GM23248 (cell line): ENCODE measurements at places on chromosomes 6 and 20.

- DNase-seq: no peak
Observed at GRCh38 chr6:55870181-55870813, 5.1 kb downstream of the BMP5 start.

DNA sequence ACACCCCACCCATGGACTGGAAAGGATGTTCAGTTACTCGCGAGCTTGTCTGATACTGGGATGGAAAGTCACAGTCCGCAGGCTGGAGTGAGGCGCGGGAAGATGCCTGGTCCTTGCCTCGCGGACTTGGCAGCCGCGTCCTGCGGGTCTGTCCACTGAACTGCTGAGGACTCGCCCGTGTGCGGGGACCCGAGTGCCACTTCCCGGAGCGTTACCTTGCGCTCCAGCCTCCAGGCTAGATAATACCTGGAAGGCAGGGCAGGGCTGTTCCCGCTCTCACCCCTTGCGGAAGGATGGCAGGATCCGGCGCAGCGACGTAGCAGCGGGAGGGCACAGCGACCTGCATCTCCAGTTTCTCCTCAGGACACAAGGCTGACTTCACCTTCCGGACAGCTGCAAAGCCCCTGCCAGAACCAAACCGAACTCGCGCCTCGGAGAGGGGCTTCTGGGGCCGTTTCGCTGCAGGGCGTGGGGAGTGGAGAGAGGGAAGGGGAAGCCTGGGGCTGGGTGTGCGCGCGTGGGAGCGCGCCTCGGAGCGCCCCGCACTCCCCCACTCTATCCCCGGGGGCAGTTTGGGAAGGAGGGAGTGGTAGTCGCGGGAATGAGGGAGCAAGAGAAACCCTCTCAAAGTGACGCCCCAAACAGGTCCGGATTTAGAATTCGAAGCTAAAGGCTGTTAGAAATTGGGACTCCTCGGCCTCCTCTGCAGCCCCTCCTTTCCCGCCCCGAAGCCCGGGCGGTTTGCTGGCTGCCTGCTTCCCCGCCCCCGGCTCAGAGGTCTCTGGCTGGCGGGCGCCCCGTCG is at the start of gene KCNQ5:
TSS of gene KCNQ5 (plus strand) at position 774 of the 803 bp plus-strand sequence.
- peak; percentile 67 for DNase-seq

- peak; percentile 93 for DNase-seq
Observed at GRCh38 chr6:99013145-99013544, 65.4 kb upstream of the FBXL4 start.

GRCh38 chr6:11224252-11224965 is 8.1 kb downstream of the NEDD9 start:
- peak; percentile 58 for DNase-seq

GRCh38 chr6:137766596-137767370 is 100.3 kb upstream of the TNFAIP3 start:
- DNase-seq: peak; percentile 11

DNA sequence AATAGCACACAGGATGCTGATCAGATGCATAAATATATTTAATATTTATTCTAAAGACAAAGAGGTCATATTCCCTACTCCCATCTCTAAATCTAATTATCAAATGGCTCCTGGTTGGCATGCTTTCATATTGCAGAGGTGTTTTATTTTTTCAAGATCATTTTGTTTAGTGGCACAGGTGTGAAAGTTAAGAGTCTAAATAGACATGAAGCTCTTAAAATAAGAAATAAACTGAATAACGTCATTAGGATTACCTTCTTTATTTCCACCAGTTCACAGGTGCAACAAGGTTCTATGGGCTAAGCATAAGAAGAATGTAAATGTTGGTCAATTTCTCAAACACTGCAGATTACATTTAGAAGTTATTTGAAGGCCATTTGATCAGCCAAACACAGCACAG is 7.1 kb upstream of the CYP24A1 start:
- DNase-seq: no peak

DNA sequence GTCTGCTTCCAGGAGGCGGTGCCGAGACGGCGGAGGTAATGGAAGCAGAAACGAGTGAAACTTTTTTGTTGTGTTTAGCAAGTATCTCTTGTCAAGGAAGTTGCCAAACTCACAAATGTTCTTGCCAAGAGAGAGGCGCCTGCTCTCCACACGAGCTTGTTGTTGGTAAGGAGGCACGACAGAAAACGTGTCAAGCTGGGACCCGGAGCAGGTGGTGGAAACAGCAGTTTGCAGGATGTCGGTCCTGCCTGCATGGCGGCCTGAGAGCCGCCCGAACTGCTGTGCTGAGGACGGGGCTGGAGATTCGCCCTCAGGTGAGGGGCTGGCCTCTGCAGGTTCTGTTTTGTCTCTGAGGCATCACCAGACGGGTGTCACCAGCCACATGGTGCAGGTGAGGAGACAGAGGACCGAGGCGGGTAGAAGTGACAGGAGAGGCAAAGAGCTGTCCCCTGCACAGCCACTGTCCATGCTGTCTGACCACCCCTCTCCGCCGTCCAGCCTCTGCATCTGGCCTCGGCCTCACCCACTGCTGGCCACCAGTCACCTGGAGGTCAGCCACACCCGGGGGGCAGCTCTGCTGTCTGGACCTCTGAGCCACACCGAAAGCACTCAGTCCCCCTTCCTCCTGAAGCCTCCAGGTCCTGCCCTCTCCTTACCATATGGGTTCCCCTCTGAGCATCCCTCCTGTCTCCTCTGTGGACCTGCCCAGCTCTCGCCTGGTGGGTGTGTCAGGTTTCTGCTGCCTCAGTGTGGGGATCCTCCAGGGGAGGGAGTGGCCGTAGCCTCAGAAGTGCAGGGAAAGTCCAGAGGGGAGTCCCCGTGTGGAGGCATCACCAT is 261.5 kb downstream of the TAF4 start:
- peak; percentile 38 for DNase-seq

- DNase-seq: no peak
Observed at GRCh38 chr6:104431096-104431495, 428.6 kb downstream of the HACE1 start.

GRCh38 chr20:59157961-59158541 is 5.6 kb upstream of the ZNF831 start:
- no peak for DNase-seq

GRCh38 chr6:150140236-150140969 is 2.4 kb upstream of the PPP1R14C start:
- no peak for DNase-seq

DNA sequence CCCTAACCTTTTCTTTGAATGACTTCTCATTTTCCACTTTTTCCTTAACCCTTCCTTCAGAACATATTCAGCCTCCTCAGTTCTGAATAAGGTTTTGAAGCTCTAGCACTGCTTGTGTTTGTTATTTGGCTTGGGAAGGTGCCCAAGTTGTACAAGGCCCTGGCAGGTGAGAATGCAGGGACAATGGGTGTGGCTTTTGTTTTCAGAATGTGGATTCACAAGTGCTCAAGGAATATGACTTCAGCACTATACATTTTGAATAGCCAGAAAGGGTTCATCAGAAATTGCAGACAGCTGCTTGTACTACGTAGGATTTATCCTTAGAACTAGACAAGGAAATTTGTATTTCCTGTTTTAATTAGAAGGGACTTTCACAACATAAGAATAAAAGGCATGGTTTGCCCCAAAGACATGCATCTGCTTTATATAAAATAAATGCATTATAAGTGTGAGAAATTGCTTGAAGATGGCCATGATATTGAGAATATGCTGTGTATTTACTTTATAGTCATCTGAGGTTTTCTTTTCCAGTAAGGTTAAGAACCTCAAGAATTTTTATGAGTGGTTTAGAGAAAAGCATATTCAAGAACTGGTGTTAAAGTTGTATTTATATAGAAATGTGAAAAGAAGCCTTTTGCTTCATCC is 29.3 kb upstream of the PRDM1 start:
- DNase-seq: no peak

DNA sequence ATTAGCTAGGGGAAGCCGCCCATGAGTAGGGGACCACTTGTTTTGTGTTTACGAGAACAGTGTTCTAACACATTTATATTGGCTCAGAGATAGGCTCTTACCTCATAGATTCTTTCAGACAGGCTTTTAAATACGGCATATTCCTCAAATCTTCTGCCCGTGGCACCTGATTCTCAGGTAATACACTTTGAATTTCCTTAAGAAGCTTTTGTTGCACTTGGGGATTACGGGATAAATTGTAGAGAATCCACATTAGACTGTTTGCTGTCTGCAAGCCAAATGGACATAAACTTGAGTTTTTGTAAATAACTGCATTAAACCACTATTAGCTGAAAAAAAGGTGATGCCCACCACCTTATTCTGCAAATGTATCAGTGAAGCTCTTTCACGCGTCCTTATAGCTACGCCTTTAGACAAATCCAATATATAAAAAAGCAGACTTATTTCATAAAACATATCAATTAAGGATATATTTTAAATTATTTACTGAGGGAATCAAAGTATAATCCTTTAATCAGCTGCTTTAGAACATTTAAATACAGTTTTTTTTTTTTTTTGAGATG is 14.8 kb downstream of the CYP24A1 start:
- no peak for DNase-seq

- DNase-seq: no peak
Observed at GRCh38 chr6:134816300-134816699, 133.6 kb downstream of the ALDH8A1 start.

DNA sequence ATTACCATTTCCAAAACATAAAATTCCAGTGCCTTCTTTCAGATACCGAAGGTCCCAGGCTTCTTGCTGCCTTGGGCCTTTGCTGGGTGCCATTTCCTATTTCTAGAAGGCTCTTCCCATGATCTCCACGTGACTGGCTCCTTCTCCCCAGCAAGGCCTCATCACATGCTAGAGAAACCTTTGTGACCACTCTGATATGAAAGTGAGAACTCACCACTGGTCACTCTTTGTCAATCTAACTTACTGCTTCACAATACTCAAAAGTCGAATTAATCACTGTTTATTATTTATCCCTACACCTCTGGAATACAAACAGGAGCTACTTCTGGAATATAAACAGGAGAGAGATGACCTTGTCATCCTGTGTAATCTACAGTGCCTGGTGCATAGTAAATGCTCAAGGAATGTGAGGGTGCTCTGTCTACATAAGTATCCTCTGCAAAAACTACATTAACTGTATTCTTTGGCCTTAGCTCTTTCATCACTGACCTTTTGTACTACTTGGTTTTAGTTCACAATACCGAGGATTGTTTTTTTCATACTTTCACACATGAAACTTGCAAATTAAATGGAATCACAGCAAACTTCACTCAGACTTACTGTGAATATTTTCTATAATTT is 1.6 kb downstream of the STX7 start:
- peak; percentile 33 for DNase-seq

GRCh38 chr6:79305020-79305419 is 70.5 kb upstream of the HMGN3 start:
- no peak for DNase-seq

GRCh38 chr20:24836041-24836533 is 113.0 kb upstream of the CST7 start:
- DNase-seq: no peak

DNA sequence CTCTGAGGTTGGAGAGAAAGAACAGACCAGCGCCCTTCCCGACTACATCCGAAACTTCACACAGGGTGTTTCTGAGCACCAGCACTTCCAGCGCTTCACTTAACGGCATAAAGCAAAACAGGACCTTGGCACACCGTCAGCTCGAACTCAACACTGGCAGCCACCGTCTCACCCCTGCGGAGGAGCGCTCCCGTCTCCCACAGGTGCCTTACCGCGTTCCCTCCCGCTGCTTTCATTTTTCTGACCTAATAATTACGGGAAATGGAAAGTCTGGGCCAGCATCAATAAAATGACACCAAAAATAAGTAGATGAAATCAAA is 37.7 kb upstream of the SYNJ2 start:
- DNase-seq: no peak
